Osteoblast (primary cell): ENCODE measurements at places on chromosomes 12 and 14. TPM values are rescaled to one million over a fixed set of nuclear protein-coding genes. Genes with fewer than 3 reads are reported as not detected.

Gene ESR2
- not detected in 2 replicates for total RNA-seq

Gene HOXC9
- total RNA-seq = 8.3 and 11.6 TPM in 2 replicates

Gene ADAM20
- total RNA-seq = 1.5 and 1.8 TPM in 2 replicates

Gene FIGNL2
- 0.29 and 0.36 TPM in 2 replicates for total RNA-seq

DNA sequence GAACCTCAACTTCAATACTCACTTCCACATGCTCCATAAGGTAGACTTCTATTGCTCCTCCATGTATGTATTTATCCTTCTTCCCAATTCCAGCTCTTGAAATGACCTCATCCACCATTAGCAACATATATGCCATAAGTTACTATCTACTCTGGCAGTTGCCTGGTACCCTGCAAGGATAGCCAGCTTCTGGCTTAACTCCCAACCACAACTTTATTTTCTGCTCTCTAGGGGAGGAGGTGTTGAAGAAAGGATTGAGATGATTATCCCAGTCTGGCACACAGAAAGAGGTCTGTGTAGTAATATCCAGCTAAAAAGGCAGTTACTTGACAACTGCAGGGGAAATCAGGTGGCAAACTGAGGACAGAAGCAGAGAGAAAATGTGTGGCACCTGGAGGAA is 71.5 kb upstream of the MDM1 start:
- no peak for DNase-seq

GRCh38 chr14:26377150-26377549 is 220.7 kb downstream of the NOVA1 start:
- no peak for DNase-seq

- DNase-seq = no peak
Measured at GRCh38 chr12:30902596-30902995, 24.0 kb upstream of the TSPAN11 start.

DNA sequence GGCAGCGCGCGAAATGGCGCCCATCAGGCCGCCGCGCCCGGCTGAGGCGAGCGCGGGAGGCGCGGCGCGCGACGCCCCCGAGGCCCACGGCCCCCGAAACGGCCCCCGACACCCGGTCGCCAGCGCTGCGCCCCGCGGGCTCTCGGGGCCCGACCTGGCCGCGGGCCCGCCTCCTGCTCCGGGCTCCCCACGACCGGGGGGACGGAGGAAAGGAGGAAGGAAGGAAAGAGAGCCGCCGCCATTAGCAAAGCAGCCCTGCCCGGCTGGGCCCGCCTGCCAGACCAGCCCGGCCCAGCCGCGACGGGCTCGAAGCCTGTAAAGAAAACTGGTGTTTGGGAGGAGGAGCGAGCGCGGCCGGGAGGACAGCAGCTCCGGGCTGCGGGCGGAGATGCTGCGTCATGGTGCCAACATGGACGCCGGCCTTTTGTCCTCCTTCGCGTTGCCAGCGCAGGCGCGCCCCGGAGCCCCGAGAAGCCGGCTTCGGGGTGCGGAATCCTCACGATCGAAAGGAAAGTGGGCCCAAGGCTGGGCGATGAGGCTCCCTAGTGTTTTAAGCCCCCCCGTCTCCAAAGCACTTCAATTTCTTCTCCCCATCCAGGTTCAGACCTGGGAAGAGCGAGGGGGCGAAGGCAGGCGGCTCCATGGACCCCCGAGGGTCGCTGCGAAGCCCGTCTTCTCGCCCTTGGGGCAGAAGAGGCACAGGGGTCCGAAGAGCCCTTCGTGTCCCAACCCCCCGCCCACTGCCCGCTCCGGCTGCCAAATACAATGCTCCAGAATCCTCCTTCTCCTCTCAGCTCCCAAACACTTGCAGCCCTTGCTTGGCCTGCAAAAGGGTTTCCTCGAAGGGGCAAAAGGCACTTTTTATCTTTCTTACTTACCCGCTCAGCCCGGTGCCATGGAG is 2.9 kb upstream of the SETD1B start:
- peak; percentile 98 for DNase-seq

- no peak for DNase-seq
Measured at GRCh38 chr12:46517579-46517962, 145.0 kb upstream of the SLC38A2 start.

DNA sequence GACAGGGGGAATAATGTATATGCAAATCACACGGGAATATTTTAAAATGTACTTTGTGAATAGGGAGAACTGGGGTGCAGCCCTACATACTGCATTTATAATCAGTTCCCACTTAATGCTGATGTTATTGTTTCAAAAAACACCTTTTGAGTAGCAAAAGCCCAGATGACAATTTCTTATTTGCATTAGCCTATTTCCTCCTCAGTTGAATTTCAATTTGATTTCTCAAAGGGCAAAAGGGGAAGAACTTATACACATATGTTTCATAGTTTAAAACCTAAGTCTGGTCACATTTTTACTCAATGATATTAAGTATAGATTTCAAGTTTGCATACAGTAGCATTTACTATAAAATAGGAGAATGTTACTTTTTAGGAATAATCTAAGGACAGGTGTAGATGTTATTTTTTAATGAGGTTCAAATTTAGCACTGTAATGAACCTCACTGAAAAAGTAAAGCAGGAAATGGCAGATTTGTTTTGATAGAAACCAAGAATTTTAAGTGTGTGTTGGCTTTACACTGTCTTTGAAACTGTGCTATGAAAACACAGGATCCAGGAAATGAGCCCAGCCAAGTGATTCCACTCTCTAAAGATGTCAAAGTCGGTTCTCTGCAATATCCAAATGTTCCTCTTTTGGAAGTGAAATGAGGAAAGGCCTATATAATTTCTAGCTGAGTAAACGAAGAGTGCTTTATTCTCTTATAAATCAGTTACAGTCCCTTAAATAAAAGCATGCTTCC is 367.4 kb downstream of the BTG1 start:
- peak; percentile 62 for DNase-seq

DNA sequence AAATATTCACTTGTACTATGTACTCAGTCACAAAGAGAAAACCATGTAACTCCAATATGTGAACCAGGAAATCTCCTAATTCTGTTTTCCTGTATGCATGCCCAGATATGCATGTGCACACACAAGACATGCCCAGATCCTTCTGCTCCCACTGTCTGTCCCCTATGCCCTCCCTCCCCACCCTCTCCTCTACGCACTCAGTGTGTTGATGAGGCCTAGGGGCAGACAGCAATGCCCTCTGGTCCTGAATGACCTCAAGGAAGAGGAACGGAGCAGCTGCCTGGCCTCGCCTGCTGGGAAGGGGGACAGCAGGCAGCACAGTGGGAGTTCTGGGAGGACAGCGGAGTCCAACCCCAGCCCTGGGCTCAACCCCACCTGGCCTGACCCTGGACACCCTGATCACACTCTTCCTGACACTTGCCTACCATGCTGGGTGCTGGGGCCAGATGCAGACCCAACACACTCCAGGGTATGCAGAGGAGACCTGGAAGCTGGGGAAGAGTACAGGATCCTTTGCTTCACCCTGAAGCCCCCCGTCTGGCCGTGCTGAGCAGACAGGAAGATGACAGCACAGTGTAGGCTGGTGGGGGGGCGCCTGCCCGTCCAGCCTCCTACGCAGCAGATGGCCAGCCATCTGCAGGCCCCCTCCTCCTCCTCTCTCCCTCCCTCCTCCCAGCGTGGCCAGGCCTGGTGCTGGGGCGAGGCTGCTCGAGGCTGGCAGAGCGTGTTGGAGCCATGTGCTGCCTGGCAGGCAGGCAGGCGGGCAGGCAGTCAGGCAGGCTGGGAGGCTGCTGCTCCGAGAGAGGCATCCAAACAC is 106.6 kb upstream of the NCOR2 start:
- peak; percentile 75 for DNase-seq

- peak; percentile 27 for DNase-seq
Measured at GRCh38 chr12:58481811-58482210, 438.5 kb downstream of the LRIG3 start.

- DNase-seq = no peak
Measured at GRCh38 chr12:94969424-94969823, 34.1 kb downstream of the NDUFA12 start.

GRCh38 chr12:118103601-118104382 is at the start of gene VSIG10:
Gene VSIG10, minus strand, starts transcription at chr12:118104011. Its CDS starts 340 bp downstream, at chr12:118103671.
- peak; percentile 97 for DNase-seq

- DNase-seq = no peak
Measured at GRCh38 chr12:107336695-107337094, 243.3 kb upstream of the CRY1 start.

DNA sequence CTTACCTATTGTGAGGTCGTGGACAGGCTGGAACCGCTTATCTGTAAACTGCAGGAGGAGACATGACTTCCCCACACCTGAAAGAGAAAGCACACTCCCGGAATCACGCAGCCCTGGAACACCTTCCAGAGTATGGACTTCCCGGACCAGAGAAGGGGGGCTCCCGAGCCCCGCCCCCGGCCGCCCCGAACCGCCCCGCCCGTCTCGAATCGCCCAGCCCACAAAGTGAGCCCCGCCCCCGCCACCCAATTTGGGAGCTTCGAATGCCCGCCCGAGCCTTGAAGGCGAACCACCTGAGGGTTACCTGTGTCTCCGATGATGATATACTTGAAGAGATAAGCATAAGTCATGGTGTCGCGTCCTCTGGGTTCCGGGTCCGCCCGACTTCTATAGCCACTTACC is 235 bp downstream of the RAB2B start:
- no peak for DNase-seq

DNA sequence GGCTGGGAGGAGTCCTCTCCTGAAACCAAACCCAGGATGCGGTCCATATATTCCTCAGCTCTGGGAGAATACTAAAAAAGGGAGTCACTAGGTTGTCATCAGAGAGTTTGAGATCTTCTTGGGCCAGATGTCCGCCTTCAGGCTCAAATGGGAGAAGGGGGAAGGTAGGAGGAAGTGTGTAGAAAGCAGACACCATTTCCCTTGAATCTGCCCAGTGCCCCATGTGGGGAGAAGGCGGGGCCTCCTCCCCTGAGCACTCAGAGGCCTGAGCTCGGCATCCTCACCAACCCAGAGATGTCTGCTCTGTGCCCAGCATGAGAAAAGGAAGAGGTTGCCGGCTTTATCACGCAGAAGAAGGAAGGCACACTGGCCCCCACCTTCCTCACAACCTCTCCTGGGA is 37.3 kb downstream of the LTBP2 start:
- no peak for DNase-seq

- peak; percentile 93 for DNase-seq
Measured at GRCh38 chr12:113359133-113359938, 949 bp downstream of the PLBD2 start.

DNA sequence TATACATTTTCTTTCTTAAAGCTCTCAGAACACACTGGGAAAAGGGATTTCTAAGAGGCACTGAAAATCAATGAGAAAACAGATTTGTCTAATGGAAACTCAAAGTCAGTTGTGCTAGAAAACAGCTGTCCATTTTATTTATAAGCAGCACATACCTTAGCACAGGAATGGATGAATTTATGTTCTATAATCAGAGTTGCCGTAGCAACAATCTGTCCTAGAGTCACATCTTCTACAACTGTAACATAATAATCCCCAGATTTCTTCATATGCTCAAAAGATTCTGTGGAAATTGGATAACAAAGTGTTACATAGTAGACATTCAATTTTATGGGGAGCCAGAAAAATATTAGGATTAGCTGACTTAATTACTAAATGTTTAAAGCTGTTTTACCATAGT is 9.8 kb downstream of the GNPNAT1 start:
- DNase-seq = no peak

DNA sequence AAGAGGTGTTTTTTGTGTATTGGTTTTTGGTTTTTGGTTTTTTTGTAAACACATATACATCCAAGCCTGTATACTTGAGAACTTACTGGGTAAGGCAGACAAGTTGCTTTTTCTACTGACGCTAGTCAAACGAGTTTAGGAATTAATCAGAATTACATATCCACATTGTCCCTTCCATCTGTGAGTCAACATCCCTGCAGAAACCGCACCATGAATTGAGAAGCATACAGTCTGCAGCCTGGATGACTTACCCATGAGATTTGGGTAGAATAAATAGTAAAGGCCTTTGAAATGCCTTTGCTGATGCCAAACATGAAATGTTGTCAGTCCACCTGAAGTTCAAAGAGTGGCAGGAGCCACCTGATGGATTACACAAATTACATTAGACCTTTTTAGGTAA is 21.4 kb upstream of the C12orf42 start:
- DNase-seq = no peak

DNA sequence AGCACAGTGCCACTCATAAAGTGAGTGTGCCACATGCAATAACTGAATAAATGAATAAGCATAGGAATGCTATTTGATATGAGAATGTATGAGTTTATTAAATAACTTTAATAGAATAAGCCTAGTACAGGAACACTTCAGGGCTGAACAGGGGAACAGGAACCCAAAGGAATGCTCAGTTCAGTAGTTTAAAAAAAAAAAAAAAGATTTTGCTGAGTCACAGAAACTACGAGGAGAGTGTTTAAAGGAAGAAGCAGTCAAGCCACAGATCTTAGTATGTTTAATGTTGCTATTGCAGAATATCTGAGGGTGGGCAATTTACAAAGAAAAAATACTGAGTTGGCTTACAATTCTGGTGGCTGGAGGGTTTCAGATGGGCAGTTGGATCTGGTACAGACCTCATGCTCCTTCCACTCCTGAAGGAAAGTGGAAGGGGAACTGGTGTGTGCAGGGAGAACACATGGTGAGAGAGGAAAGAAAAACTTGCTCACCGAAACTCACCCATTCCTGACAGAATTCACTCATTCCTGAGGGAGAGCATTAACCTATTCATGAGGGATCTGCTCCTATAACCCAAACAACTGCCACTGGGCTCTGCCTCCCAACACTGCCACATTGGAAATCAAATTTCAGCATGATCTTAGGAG is 880.3 kb upstream of the MGAT4C start:
- DNase-seq = peak; percentile 39

GRCh38 chr12:53332744-53333143 is 3.4 kb downstream of the SP7 start:
- DNase-seq = peak; percentile 31

- DNase-seq = no peak
Measured at GRCh38 chr14:78090864-78091263, 79.3 kb upstream of the NRXN3 start.

DNA sequence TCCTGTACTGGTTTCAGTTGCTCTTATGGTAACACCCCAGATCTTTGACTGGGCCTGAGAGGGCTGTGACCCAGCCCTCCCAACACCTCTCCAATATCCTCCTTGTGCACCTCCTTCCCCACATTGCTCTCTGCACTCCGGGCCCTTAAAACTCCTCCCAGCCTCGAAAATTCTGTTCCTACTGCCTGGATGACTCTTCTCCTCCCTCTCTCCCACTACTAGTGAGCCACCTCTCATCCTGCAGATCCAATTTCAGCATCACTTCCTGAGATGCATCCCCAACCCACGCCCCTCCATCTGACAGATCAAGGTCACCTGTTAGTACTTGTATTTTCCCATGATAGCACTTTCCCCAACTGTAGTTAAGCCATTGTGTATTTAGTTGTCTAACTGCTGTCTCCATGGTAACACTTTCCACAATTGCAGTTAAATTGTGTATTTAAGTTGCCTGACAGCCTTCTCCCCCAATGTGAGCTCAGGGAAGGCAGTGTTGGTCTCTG is 11.5 kb upstream of the NT5DC3 start:
- no peak for DNase-seq

DNA sequence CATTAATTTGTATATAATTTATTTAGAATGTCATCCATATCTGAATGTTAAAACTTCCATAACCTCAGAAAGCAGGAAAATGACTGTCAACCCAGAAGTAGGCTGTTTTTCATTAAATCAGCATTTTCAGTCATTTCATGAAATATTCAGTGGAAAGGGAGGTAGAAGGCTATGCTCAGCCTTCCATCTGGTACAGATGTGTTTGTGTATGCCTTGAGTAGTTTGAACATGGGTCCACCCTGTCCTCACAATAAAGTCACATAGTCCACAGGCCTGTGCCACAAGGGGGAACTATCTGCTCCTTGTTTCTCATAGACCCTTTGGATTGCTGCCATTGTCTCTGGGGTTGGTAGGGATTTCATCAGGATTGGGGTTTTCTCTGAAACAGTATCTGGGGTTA is 9.1 kb downstream of the LACRT start:
- no peak for DNase-seq

GRCh38 chr12:121011820-121012219 is 4.5 kb downstream of the C12orf43 start:
- DNase-seq = no peak
